Dorsolateral prefrontal cortex (tissue), 122 donors: ENCODE measurements at places on chromosomes 5 and 9.

DNA sequence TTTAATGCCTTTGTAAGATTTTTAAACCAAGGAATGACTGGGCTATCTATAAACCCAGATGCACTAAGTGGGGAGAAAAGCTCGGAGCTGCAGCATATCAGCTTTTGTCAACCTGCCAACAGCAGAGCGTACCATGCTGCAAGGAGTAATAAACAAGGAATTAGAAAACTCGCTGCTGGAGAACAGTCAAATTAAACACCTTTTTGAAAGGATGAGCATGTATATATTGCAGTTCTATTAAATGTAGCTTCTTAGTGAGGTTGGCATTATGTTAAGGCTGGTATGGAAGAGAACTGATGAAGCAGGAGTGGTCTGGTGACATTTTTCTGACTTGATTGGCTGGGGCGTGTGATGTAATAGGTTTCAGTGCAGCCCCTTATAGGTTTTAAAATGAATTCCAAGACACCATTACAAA lies 74.7 kb downstream of the PIK3R1 start:
- DNase-seq = peak; percentile 40

GRCh38 chr5:14672484-14673394 lies 8.2 kb downstream of the OTULIN start:
- no peak for DNase-seq

GRCh38 chr5:77881528-77881927 lies 105.4 kb upstream of the TBCA start:
- DNase-seq = no peak

GRCh38 chr9:79524266-79524665 lies 47.5 kb upstream of the TLE4 start:
- no peak for DNase-seq

DNA sequence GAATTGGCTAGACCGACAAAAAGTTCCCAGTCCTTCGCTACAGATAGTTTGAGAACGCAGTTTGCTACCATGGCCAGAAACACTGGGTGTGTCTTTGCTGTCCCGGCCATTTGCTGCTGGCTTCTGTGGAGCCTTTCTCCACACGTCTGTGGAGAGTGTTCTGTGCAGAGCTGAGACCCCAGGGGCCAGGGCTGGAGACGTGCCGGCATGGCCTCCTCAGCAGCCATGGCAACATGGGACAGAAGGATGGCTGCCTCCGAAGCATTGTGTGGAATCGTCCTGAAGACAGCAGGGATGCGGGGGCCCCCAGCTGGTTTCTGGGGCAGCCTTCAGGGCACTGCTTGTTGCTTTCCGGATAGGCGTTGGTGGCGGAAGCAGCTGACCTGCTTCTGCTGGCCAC lies 142.8 kb downstream of the GADD45G start:
- DNase-seq = no peak

DNA sequence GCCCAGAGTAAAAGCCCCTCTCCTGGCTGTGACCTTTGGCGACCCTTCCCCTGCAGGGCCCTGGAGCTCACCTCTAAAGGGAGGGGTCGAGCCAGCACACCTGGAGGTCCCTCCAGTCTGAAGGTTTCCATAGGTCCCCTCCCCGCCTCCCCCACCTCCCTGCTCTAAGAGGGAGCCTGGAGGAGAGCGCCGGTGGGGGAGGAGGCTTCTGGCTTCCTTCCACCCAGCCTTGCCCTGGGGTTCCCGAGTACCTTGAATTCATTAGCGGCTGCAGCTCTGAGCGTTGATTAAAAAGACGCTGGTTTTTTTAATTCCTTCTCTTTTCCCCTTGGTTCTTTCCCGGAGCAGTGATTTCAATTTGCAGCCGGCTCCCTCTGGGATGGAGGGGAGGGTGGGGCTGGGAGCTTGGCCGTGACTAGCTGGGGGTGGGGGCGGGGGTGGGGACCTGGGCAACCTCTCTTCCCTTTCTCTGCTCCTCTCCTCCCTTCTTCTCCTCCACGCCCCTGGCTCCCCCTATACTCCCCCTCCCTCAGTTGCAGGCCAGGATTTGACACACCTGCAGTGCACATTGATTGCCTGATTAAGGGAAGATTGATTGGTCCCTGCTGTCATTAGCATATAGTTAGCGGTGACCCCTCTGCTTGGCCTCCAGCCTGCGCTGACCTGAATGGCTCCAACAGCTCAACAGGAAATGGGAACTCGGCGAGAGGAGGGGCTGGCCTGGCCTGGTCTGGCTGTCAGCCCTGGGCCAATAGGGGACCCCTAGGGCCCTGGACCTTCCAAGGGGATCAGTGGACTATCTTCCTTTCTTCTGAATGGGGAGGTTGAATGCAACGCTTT lies 67.5 kb upstream of the RAPGEF1 start:
- no peak for DNase-seq

DNA sequence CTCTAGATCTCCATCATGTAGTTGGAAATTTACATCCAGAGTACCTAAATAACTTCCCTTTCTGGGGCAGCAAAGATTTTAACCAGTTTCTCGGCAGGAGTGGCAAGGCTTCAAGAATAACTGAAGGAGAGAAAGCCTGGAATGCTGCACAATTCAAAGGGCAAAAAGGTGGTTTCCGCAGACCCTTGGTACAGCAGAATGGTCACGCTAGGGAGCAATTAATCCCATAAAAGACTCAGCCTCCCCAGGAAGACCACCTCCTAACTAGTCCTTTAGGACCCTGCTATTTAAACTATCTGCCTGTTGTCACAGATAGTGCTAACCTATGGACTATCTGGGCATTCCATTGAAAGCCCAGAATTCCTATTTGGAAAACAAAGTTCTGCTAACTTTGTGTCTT lies 3.6 kb downstream of the HTR1A start:
- no peak for DNase-seq

DNA sequence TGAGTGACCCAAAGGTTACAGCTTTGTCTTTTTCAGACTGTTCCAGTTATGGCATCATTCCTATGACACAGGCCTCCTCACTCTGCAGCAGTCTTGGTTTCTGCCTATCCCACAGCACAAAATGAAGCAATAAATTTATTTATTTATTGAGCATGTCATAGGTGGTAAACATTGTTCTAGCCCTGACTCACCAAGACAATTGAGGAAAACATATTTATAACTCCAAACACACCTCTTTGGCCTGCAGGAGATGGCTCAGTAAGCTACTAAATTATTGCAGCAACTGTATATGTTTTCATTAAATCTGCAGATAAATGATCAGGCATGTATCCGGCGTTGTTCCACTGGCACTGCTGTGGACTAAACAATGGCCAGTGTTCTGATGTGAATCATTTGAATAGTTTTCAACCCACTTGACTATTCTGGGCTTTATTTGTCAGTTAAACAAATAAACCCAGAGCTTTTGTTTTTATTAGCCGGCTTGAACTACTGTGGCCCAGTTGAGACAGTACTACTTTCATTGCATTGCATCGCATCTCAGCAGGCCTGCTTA lies 83.2 kb downstream of the FOXD1 start:
- no peak for DNase-seq

DNA sequence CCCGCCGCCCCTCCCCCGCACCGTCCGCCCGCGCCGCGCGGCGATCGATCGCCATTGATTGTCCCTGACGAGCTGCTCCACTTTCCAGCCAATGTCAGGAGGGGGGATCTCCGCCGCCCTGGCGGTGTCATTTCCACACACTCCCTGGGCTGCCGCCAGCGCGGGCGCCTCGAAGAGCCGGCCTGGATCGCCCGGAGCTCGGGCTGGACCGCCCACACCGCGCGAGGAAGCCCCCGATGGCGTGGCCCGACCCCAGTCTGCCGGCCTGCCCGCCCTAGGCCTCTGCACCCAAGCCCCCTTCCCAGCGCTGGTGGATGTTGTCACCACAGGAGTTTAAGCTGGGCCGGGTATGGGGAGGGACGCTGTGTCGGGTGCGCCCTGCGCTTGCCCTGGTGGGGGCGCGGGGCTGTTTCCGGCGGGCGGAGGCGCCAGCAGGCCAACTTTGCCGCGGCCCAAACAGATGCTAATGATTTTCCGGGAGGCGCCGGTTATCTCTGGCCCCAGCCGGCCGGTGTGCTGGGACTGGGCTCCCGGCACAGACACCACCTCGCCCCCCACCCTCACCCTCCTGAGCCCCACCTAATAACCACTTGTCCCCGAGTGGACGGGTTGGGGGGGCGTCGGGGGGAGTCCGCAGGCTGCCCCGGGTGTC lies 10.6 kb upstream of the CXXC5 start:
- DNase-seq = peak; percentile 77

DNA sequence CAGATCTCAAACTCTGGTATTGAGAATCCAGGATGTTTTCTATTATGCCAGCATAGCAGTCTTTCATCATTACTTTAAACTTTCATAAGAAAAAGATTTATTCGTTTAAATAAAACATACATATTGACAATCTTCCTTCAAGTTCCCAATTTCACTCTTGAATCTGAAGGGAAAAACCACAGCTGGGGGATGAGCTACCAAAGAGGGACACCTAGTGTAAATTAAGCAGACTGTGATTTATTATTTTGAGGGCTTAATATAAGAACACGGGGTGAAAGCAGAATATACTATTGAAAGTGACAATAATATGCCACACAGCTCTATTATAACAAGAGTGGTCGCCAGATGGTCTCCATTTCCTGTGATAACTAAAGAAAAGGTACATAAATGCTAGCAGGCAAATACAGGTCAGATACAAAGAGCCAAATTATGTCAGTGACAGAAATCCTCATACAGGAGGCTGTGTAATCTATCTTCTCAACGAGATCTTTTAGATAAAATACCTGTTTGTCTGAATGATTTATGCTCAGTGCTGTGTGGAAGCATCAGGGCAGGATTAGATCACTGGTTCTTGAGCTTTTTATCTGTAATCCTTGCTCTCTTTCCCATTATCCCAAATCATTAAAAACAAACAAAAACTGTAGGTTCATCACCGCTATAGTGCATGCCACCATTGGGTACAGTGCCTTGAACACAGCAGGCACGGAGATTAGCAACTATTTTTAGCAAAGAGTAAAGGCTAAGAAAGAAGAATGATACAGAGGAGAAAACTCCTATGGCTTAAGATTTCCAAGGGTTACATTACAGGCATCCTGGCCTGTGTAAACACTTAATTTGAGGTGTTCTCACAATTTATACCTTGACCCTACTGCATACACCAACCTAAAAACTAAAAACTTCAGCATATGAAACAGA lies 116.6 kb downstream of the DROSHA start:
- no peak for DNase-seq

DNA sequence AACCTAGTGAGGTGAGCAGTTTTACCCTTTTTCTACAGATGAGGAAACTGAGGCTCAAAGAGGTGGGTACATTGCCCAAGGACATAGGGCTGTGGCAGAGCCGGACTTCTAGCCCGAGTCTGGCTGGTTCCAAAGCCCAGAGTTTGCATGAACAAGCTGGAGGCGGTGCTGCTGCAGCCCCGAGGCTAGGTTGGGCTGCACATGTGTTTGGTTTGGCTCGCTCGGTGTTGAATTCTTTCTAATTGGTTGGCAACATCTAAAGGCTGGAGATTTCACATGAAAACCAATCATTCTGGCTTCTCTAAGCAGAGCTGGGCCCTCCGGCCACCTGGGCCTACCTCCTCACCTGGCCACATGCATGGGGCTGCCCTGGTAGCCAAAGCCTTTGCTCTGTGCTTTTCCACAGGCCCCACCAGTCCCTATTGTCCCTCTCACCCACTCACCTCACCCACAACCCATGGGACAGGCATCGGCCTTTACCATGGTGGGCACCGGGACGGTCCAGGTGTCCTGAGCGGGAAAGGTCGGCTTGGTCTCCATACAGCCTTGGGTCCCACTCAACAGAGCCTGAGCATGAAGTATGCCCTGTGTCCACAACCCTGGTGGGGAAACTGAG lies 262.3 kb downstream of the NSG2 start:
- DNase-seq = no peak

GRCh38 chr5:23012842-23013241 lies 159.7 kb upstream of the CDH12 start:
- no peak for DNase-seq

DNA sequence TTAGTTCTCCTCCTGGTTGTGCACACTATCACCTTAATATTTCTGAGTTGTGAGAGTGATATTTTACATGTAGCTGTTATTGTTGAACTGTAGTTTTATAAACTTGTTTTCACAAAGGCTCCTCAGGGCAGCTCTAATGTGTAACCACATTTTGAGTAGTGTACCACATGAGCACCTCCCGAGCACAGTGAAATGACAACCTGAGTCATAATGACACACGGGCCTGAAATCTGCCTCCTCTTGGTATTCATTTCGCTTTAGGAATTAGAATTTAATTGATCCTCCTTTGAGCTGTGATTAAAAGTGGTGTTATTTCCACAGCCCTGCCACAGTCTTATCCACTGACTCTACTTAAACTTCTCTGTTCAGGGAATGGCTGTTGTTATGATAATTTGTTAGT lies 7.9 kb downstream of the MTRR start:
- no peak for DNase-seq

DNA sequence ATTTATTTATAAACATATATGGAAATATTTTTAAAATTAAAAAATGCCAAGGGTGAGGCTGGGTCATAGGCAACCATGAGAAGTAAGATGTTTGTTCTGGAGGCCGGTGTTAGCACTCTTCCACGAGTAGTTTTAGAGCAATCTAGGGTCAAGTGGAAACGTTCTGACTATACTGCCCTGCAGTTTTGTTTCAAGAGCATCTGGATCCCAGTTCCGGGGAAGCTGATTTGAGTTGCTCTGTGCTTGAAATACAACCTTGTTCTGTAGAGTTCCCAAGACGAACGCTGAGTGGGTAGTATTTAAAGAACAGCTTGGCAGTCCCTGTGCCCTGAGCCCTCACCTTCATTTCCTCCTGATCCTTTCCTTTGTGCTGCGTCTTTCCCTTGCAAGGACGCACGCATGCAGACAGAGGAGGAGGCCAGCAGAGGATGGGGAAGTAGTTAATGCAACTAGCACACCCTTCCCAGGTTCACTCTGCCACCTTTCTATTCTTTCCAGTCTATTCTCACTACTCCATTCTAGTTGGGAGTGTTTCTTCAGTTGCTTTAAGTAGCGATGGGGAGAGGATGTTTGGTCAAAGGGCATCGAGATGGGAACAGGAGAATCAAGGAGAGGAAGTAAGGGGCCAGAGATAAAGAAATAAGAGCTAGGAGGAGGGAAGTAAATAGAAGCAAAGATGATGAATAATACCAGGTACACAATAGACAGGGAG lies 68.3 kb upstream of the ZSWIM6 start:
- no peak for DNase-seq
